ENCODE measurements at places on chromosomes 7 and 10. TPM values are rescaled to one million over a fixed set of nuclear protein-coding genes. Genes with fewer than 3 reads are reported as not detected.

DNA sequence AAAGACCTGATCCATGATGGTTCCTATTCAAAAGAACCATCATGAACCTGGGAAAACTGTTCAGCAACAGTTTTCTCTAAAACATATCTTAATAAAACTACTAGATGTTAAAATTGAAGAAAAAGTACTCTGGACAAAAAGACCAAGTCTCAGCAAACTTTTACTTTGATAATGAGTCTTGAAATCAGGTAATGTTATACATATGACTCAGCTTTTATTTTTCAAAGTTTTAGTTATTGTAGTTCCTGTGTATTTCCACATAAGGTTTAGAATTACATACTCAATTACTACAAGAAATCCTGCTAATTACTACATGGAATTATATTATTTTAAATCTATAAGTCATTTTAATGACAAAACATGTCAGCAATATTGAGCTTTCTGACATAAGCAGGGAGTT is 42.2 kb downstream of the ZNF33B start:
- no peaks in the 10 kb centered on the region for H3K4me1 ChIP-seq
- H3K36me3 ChIP-seq: peaks cover 2% of the 10 kb centered on the region
- H3K27ac ChIP-seq: no peak overlapping the region
- DNase-seq: no peak
- no peak overlapping the region for H3K4me3 ChIP-seq

- no peak for DNase-seq
- H3K36me3 ChIP-seq: no peaks in the 10 kb centered on the region
- H3K27ac ChIP-seq: peak overlapping the region; percentile 32
- H3K4me1 ChIP-seq: peaks cover 7% of the 10 kb centered on the region
- H3K27me3 ChIP-seq: no peaks in the 10 kb centered on the region
- peak overlapping the region; percentile 39 for H3K4me3 ChIP-seq
Observed at GRCh38 chr7:135757719-135758411, 9.3 kb upstream of the FAM180A start.

DNA sequence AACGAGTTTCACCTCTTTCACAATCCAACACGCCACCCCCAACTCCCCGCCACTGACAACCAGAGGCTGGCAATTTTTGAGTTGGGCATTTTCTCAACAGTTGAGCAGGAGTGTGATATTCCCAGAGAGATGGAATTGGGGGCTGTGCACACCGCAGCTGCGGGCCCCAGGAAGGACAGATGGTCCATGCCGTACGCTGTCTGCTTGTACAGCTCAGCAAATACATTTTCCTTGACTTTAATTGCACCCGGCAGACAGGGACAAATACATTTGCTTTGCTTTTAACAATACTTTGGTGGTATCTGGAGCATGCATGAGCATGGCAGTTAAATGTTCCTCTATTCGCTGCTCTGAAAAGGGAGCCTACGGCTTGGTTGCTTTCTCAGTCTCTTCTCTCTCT is 354.2 kb upstream of the DPP6 start:
- no peaks in the 10 kb centered on the region for H3K27me3 ChIP-seq
- H3K27ac ChIP-seq: no peak overlapping the region
- H3K36me3 ChIP-seq: no peaks in the 10 kb centered on the region
- H3K4me3 ChIP-seq: no peak overlapping the region
- no peaks in the 10 kb centered on the region for H3K4me1 ChIP-seq

DNA sequence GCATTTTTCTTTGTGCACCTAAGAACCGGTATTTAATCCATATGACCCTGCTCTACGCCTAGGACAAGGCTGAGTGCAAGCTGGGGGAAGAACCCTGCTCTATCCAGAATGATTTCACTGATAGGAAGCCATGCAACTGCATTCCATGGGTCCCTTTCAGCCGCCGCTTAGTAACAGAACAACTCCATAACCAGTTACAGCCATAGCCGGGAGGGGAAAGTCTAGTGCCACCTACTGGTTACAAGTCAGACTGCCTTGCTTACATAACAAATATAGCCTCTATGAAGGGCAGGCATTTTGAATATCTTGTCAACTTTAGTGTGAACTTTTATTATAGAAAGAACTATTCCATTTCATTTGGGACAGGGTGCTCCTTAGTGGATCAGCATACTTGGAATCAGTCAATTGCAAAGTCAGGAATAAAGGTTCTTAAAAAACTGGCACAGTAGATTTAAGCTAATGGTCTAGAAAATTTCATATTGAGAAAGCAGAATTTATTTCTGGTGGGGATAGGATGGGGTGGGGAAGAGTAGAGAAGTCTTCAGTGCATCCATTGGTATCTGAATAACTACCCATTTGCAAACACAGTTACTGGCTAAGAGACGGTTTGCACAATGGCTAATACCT is 521.7 kb downstream of the ADRA2A start:
- DNase-seq: no peak
- no peaks in the 10 kb centered on the region for H3K36me3 ChIP-seq
- H3K4me3 ChIP-seq: no peak overlapping the region
- H3K4me1 ChIP-seq: no peaks in the 10 kb centered on the region
- H3K27me3 ChIP-seq: no peaks in the 10 kb centered on the region

DNA sequence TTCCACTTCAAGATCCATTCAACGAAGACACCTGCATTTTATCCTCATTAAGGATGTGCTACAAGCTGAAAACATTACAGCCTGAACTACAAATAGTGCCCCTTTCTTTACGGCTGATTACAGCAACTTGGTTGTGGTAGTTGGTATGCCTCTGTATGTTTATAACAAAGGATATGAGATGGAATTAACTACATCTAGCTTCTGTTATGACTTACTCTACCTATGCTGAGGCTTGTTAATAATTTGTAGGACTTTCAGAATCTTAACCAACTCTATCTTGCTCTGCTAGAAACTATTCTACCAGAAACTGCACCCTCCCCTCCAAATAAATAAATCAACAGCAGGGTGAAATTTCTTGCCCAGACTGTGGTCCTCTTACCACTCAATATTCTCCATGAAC is 448.1 kb downstream of the GRM8 start:
- no peak for DNase-seq
- H3K27me3 ChIP-seq: no peaks in the 10 kb centered on the region
- no peaks in the 10 kb centered on the region for H3K36me3 ChIP-seq
- H3K4me3 ChIP-seq: no peak overlapping the region
- no peaks in the 10 kb centered on the region for H3K4me1 ChIP-seq

GRCh38 chr10:72173619-72174296 is 42.1 kb upstream of the ANAPC16 start:
- no peaks in the 10 kb centered on the region for H3K36me3 ChIP-seq
- H3K4me1 ChIP-seq: no peaks in the 10 kb centered on the region
- no peak overlapping the region for H3K4me3 ChIP-seq
- no peak for DNase-seq
- no peaks in the 10 kb centered on the region for H3K27me3 ChIP-seq
- H3K27ac ChIP-seq: peak overlapping the region; percentile 25

DNA sequence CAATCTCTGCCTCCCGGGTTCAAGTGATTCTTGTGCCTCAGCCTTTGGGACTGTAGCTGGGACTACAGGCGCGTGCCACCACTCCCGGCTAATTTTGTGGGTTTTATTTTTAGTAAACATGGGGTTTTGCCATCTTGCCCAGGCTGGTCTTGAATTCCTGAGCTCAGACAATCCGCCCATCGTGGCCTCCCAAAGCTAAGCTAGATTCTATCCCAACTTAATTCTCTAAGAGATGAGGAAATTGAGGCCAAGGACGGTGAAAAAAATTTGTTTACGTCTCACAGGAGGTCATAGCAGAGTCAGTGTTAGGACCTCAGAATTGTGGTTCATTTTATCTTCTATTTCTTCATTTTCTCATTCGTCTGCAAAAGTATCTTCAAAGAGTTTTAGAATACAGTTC is 6.1 kb downstream of the CCAR1 start:
- no peaks in the 10 kb centered on the region for H3K27me3 ChIP-seq
- peak overlapping the region; percentile 30 for H3K27ac ChIP-seq
- peaks cover 20% of the 10 kb centered on the region for H3K4me1 ChIP-seq
- no peak for DNase-seq

DNA sequence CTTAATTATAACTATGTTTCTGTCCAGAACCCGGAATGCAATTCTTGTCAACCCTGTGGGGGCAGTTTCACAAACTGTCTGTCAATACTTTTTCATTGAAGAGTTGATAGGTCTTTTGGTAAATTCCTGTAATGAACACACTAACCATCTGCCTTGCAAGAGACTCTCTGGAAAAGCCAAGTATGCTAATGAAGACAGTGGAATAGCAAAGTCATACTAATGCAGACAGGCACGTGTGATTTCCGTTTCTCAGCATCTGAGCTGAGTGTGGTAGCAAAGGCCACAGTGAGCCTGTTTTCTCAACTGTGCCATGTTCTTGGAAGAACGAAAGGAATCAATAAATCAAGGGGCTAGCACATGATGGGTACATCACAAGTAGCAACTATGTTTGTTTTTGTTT is 494.1 kb upstream of the NRP1 start:
- no peak for DNase-seq
- H3K4me3 ChIP-seq: no peak overlapping the region
- H3K36me3 ChIP-seq: no peaks in the 10 kb centered on the region
- H3K27ac ChIP-seq: no peak overlapping the region

- H3K27me3 ChIP-seq: no peaks in the 10 kb centered on the region
- H3K4me1 ChIP-seq: no peaks in the 10 kb centered on the region
- no peak overlapping the region for H3K27ac ChIP-seq
- no peak overlapping the region for H3K4me3 ChIP-seq
Observed at GRCh38 chr10:12925845-12926244, 75.7 kb downstream of the CCDC3 start.

GRCh38 chr10:43825421-43825820 is 176.7 kb upstream of the ZNF32 start:
- H3K4me1 ChIP-seq: no peaks in the 10 kb centered on the region
- no peak overlapping the region for H3K4me3 ChIP-seq
- no peak for DNase-seq
- H3K27me3 ChIP-seq: no peaks in the 10 kb centered on the region

- no peaks in the 10 kb centered on the region for H3K27me3 ChIP-seq
- no peak for DNase-seq
- peaks cover 6% of the 10 kb centered on the region for H3K4me1 ChIP-seq
Observed at GRCh38 chr7:47539398-47540052, 42.4 kb downstream of the TNS3 start.

DNA sequence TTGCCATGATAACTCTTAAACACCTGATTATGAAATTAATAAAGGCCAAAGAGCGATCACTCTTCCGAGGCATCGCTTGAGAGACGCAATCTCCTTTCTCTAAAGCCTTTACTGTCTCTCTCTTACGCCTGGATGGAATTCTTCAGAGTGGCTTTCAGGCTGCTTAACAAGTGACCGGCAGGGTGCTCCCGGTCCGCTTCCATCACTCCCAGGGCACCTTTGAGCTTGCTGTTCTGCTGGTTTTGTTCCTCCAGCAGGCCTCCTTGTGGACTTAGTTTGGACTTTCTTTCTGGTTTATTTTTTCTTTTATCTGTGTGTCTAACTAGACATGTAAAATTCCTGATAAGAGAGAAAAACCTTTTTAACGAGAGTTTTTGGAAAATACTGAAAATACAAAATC is 60.9 kb downstream of the MRPL32 start:
- no peak for DNase-seq
- peaks cover 3% of the 10 kb centered on the region for H3K27me3 ChIP-seq
- H3K4me1 ChIP-seq: no peaks in the 10 kb centered on the region
- no peak overlapping the region for H3K27ac ChIP-seq

The C10orf90 gene
- not detected for total RNA-seq

The NPY gene
- 0.69 TPM for total RNA-seq

The DGKI gene
- 0.44 TPM for total RNA-seq

The ELAPOR2 gene
- total RNA-seq: 8.7 TPM
